Fibroblast of the aortic adventitia (primary cell): ENCODE measurements at places on chromosomes 12 and 14.

DNA sequence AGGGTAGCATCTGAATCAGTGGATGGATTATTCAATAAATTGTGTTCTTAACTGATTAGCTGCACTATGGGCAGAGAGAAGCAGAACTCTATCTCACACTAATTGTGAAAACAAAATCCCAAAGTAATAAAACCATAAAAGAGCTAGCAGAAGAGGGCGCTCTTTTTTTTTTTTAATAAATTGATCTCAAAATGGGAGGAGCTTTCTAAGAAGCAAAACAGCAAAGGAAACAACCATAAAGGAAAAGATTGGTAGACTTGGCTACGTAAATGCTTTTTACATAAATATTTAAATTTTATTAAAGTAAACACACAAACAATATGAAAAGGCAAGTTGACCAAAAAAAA is 1.5 kb upstream of the TM7SF3 start:
- DNase-seq, result peak; percentile 71

DNA sequence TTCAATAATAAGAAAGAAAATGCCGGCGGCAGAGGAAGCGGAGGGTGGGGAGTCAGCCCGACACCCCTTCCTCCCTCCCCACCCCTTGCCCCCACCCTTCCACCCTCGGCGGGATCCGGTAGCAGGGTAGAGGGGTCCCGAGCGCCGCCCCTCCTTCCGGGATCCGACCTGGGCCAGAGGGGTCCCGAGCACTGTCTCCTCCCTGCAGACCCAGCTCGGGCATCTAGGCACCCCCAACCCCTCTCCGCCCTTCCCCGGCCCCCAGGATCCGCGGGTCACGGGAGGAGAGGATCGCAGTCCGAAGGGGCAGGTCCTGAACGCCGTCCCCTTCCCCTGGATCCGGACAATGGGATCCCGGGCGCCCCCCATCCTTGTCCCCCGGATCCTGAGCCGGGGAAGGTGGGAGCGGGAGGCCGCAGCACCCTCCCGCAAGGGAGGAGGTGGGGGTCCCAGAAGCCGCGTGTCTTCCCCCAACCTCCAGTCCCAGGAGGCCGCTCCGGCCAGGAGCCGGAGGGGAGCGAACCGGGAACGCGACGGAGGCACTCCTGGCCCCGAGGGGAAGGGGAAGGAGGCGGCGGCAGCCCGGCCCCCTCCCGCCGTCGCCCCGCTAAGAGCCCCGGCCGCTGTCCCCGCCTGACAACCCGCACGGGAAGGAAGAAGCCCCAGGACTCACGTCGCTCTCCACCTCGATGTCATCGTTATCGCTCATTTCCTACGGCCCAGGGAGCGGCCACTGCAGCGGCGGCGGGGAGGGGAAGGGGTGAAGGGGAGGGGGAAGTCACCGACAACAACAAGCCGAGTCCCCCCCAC is 481 bp downstream of the MAX start:
- no peak for DNase-seq

DNA sequence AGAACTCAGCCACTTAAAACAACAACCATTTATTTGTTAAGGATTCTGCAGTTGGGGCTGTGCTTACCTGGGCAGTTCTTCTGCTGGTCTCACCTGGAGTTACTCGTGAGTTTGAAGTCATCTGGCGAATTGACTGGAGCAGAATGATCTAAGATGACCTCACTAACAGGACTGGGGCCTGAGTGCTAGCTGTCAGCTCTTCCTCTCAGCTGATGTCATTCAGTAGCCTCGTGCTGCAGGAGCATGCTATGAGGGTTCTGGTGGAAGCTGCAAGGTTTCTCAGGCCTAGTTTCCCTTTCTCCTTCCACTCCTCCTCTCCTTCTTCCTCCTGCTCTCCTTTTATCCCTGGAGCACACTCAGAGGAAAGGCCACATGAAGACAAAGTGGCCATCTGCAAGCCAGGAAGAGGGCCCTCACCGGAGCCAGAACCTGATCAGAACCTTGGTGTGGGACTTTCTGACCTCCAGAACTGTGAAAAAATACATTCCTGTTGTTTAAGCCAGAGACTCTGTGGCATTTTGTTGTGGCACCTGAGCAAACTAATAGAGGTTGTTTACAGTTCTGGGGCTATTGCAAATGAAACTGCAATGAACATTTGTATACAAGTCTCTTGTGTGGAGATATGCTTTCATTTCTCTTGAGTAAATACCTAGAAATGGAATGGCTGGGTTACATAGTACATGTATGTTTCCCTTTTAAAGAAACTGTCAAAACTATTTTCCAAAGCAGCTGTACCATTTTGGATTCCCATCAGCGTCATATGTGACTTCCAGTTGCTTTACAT is 21.9 kb upstream of the MAP3K9 start:
- no peak for DNase-seq

- DNase-seq, result no peak
Measured at GRCh38 chr12:113853491-113853890, 112.6 kb downstream of the RBM19 start.

GRCh38 chr12:69102856-69103255 is 136.5 kb upstream of the CPSF6 start:
- no peak for DNase-seq

GRCh38 chr12:67773896-67774295 is 125.4 kb downstream of the DYRK2 start:
- peak; percentile 31 for DNase-seq

GRCh38 chr12:107567876-107568619 is 117.6 kb upstream of the PWP1 start:
- DNase-seq, result no peak

- DNase-seq, result peak; percentile 4
Measured at GRCh38 chr12:38809832-38810231, 95.6 kb downstream of the CPNE8 start.

GRCh38 chr12:94488463-94488862 is 28.8 kb upstream of the CEP83 start:
- no peak for DNase-seq

GRCh38 chr12:54431911-54432814 is 13.1 kb upstream of the ITGA5 start:
- DNase-seq, result peak; percentile 92

- no peak for DNase-seq
Measured at GRCh38 chr12:110205931-110206330, 75.1 kb upstream of the ATP2A2 start.

GRCh38 chr14:61569812-61570548 is 125.3 kb upstream of the HIF1A start:
- peak; percentile 99 for DNase-seq

DNA sequence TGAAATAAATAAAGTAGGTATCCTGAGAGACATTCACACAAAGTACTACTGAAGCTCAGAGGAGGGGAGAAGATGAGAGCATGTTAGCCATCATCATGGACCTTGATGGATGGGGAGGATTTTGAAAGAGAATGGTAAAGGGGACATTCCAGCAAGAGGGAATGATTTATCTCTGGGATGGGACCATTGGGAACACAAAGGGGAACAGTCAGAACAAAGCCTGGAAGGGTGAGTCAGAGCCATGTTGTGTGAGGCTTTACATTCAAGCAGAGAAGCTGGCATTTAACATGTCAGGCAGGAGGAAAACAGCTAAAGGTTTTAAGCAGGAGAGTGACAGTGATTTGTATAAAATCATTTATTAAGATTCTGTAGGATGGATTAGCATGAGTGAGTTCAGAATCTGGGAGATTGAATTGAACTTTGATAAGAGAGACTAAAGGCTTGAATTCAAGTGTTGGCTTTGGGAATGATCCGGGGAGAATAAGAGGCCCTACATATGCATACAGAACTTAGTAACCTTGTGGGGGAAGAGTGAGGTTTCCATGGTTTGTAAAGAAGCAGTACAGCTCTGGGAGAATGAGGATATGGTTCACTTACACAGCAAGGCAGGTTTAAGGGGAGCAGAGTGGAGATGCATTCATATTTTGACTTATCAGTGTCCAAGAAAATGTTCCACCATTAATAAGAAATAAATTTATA is 174.4 kb downstream of the SYT10 start:
- no peak for DNase-seq

- peak; percentile 32 for DNase-seq
Measured at GRCh38 chr12:9260931-9261330, 52.7 kb upstream of the PZP start.

- peak; percentile 2 for DNase-seq
Measured at GRCh38 chr14:79836577-79836976, 374.7 kb downstream of the DIO2 start.
